ENCODE measurements at places on chromosomes 3 and 15.

GRCh38 chr15:84826369-84826823 is 9.2 kb downstream of the ALPK3 start:
- peak; percentile 89 for DNase-seq

GRCh38 chr15:41691471-41691870 is 31.3 kb downstream of the MGA start:
- DNase-seq = no peak

DNA sequence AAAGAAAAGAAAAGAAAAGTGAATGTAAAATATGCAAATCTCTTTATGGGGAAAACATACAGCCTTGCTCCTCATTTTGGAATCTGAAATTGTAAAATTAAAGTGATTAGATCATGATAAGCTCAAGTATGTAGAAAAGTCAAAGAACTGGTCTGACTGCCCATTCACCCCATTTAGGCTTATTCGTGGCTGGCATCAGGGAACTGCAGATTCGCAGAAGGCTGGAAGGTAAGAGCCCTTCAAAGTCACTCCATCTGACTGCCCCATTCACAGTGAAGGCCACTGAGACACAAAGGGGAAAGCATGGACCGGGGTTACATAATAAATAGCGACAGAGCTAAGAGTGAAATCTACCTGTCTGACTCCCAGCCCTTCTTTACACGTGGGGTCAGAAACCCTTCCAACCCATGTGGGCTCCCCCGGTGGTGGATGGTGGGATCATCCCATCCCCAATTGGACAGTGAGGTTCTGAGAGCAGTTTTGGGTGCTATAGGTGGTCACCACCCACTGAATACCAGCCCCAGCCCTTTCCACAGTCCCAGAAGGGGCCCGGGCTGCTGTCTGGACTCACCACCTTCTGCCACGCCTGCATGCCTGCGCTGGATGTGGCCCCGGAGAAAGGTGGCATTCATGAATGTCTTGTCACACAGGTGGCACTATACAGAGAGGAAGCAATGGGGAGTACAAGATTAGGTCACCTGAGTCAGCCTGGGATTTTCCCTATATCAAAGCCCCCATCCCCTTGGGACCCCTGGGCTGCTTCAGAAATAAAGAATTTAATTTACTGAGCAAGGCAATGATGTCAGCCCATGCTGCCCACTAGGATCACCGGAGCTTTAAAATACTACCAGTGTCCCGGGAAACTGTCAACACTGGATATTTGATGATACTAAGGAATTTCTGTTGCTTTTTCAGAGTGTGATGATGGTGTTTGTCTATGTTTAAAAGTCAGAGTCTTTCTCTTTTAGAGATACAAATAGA is 17.9 kb downstream of the DZIP1L start:
- peak; percentile 56 for DNase-seq

- DNase-seq = no peak
These were observed 18.5 kb downstream of the RYK start for GRCh38 chr3:134232151-134232550.
